Endodermal cell (in vitro differentiated cells): ENCODE measurements at places on chromosomes 7 and 10. TPM values are rescaled to one million over a fixed set of nuclear protein-coding genes. Genes with fewer than 3 reads are reported as not detected.

PPP1R3A gene
- total RNA-seq = not detected in 3 replicates

CADPS2 gene
- total RNA-seq = 11.7 and 13.1 TPM in 2 replicates

NUPR2 gene
- not detected in 2 replicates for total RNA-seq

ANXA8L1 gene
- not detected in 3 replicates for total RNA-seq

HOXA5 gene
- not detected in 2 replicates for total RNA-seq

CPEB3 gene
- 1.3 to 1.8 TPM (median 1.6 TPM) in 3 replicates for total RNA-seq

SPDYE9 gene
- total RNA-seq = not detected in 3 replicates

DNA sequence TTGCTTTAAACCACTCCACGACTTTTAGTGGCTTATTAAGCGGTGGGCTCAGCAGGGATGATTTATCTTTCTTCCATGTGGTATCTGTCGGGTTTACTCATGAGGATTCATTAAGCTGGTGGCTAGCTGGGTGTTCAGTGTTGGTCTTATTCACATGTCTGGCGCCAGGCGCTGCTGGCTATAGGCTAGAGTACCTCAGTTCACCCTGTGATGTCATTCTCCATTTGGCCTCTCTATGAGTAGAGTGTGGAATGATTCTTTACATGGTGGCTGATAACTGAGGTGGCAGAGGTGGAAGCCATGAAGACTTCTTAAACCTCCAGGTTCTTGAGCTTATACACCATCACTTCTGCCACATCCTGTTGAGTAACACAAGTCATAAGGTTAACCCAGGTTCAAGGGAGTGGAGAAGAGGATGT lies 115.4 kb downstream of the MLLT10 start:
- H3K27me3 ChIP-seq = no peaks in the 10 kb centered on the region
- peaks cover 71% of the 10 kb centered on the region for H3K36me3 ChIP-seq
- DNase-seq = no peak
- peak overlapping the region; percentile 9 for H3K4me3 ChIP-seq

DNA sequence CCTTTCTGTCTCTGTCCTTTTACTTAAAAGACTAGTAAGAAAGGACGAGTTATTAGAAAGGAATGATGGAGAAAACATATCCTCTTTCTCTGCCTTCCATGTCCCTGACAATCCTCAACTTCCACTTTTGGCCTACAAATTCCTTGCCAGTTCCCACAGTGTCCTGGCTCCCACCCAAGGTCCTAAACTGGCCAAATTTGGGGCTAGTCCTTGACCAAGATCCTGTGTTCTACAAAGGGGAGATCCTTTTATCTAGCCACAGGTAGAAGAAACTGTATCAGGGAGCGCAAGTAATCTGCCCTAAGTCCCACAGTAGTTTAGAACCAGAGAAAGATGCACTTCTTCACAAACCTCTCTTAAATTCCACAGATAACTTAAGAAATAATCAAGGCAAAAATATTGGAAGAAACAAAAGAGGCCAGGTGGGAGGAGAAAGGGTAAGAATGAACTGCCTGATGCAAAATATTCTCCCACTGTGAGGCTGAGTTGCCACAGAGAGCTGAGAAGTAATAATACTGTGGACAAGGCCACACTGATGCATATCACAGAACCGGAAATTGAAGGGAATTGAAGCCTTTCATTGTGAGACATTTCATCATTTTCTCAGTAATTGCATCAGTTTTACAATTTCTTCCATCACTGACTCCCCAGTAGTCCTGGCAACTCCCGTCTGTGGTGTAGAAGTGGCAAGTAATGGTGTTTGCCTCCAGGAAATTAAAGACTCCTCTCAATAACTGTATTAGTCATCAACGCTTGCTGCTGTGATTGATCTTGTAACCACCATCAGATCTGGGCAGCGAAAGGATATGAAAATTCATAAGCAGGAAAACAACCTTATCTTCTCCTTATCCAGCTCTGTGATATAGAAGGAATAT lies 47.2 kb downstream of the DNAJC12 start:
- H3K27ac ChIP-seq = no peak overlapping the region
- no peaks in the 10 kb centered on the region for H3K27me3 ChIP-seq
- H3K36me3 ChIP-seq = no peaks in the 10 kb centered on the region
- no peak overlapping the region for H3K4me3 ChIP-seq
- no peak for DNase-seq

DNA sequence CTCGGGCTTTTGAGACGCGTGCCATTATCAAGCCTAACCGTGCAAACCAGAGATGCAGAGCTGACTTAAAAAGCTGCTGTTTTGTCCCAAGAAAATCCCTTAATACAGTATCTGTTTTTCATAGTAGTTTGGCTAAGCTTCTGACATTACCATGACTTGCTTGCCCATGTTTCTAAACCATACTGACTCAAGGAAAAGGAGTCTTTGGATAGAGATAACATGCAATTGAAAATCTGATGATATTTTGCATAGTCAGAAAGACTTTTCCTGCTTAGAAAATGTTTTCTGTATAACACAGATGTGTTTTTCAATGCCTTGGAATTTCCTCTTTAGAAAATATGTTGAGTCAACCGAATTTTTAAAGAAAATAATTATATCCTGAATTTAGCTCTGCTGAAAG lies 21.5 kb upstream of the AKR1E2 start:
- H3K36me3 ChIP-seq = no peaks in the 10 kb centered on the region
- no peaks in the 10 kb centered on the region for H3K27me3 ChIP-seq
- H3K4me1 ChIP-seq = peaks cover 3% of the 10 kb centered on the region
- DNase-seq = no peak
- no peak overlapping the region for H3K27ac ChIP-seq

GRCh38 chr10:63718006-63718405 lies 196.8 kb downstream of the REEP3 start:
- no peak overlapping the region for H3K27ac ChIP-seq
- H3K4me3 ChIP-seq = no peak overlapping the region
- DNase-seq = no peak
- H3K27me3 ChIP-seq = no peaks in the 10 kb centered on the region

- DNase-seq = no peak
- H3K4me1 ChIP-seq = no peaks in the 10 kb centered on the region
- H3K4me3 ChIP-seq = peak overlapping the region; percentile 32
- H3K27me3 ChIP-seq = no peaks in the 10 kb centered on the region
- no peak overlapping the region for H3K27ac ChIP-seq
Measured at GRCh38 chr7:123935436-123936381, 10.7 kb downstream of the SPAM1 start.

GRCh38 chr10:11164803-11165590 lies 147.3 kb downstream of the CELF2 start:
- H3K27me3 ChIP-seq = no peaks in the 10 kb centered on the region
- no peak overlapping the region for H3K27ac ChIP-seq
- peaks cover 44% of the 10 kb centered on the region for H3K36me3 ChIP-seq
- DNase-seq = peak; percentile 79
- peaks cover 22% of the 10 kb centered on the region for H3K4me1 ChIP-seq
- peak overlapping the region; percentile 67 for H3K4me3 ChIP-seq

GRCh38 chr10:80397014-80397413 lies 11.3 kb upstream of the PRXL2A start:
- no peaks in the 10 kb centered on the region for H3K27me3 ChIP-seq
- H3K4me3 ChIP-seq = no peak overlapping the region
- H3K36me3 ChIP-seq = no peaks in the 10 kb centered on the region
- no peak overlapping the region for H3K27ac ChIP-seq

DNA sequence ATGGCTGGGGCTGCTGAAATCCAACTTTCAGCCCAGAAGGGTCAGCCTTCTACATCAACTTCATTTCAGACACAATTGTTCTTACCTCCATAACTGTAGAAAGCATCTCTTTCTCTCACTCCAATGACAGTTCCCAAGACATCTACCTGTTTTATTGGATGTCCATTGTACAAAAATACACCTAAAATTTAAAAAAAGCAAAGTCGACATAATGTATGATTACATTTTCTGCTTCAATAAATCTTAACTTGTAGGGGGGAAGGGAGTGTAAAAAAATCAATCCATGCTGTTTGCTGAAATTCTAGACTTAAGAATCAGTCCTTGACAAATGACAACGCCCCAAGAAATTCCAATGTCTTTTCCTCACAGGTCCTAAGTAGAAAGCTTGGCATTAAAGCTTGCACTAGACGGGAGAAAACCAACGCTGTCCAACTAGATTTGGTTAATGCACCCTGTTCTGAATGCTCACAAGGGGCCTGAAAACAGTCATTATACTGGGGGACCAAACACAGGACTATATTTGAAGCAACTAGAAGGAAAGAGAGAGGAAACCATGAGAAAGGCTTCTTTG lies 7.5 kb downstream of the STN1 start:
- H3K27ac ChIP-seq = no peak overlapping the region
- peaks cover 8% of the 10 kb centered on the region for H3K36me3 ChIP-seq
- H3K27me3 ChIP-seq = no peaks in the 10 kb centered on the region
- H3K4me1 ChIP-seq = no peaks in the 10 kb centered on the region

DNA sequence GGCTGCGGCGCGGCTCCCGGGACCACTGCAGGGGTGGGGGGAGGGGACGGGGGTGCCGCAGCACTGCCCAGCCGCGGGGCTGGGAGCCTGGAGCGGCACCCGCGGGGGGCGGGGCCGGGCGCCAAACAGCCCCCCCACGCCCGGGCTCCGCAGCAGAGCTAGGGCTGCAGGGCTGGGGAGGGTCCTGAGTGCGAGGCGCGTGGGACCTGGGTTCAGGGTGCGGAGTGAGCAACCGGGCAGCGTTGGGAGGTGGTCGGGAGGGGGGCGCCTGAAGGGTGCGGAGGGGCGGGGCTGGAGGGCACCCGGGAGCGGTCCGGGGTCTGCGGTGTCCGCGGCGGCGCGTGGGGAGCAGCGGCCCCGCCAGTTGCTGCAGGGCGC lies 528 bp downstream of the CAMK2G start:
- H3K4me1 ChIP-seq = peaks cover 5% of the 10 kb centered on the region
- H3K4me3 ChIP-seq = no peak overlapping the region
- H3K27me3 ChIP-seq = peaks cover 13% of the 10 kb centered on the region
- H3K27ac ChIP-seq = no peak overlapping the region
- H3K36me3 ChIP-seq = peaks cover 29% of the 10 kb centered on the region
- no peak for DNase-seq

DNA sequence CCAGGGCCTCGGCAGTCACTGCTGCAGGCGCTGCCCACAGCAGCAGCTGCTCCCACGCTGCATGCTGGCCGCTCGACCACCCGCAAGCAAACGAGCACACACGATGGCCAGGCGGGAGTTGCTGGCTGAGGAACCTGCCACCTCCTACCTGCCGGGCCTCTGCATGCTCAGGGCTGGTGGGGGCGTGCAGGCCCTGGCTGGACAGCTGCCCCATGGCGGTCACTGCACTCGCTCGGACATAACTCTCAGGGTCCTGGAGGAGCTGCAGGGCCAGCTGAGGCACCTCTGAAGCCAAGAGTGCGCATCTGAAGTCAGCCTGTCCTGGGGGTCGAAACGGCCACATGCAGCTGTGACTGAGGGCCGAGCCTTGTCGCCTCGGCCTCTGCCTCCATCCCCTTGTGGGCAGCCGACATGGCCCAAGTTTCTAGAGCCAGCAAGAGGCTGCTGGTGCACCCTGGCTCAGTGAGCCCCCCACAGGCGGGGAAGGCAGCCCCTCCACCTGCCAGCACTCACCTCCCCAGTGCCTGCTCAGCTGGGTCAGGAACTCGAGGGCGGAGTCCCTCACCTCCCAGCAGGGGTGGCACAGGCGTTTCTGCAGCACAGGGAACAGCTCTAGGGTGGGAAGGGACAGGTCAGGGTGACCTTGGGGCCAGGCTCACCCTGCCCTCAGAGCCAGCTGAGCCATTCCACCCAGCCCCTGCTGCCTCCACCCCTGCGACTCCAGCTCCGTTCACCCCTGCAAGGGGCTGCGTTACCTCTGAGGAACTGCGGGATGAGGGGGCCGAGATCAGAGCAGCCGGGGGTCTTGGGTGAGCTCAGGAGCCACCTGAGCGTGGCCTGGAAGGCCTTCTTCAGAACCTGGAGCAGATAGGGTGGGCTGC lies 16.1 kb downstream of the BRAT1 start:
- no peak overlapping the region for H3K27ac ChIP-seq
- peak; percentile 40 for DNase-seq
- H3K4me1 ChIP-seq = no peaks in the 10 kb centered on the region

GRCh38 chr7:108723381-108723814 lies 153.7 kb downstream of the DNAJB9 start:
- no peaks in the 10 kb centered on the region for H3K36me3 ChIP-seq
- no peaks in the 10 kb centered on the region for H3K4me1 ChIP-seq
- DNase-seq = no peak
- H3K27ac ChIP-seq = peak overlapping the region; percentile 77
- no peak overlapping the region for H3K4me3 ChIP-seq

GRCh38 chr10:53325066-53325465 lies 552.5 kb upstream of the MBL2 start:
- H3K27ac ChIP-seq = no peak overlapping the region
- no peak for DNase-seq
- H3K27me3 ChIP-seq = no peaks in the 10 kb centered on the region
- no peaks in the 10 kb centered on the region for H3K4me1 ChIP-seq
- no peak overlapping the region for H3K4me3 ChIP-seq

GRCh38 chr7:34396437-34397064 lies 261.5 kb upstream of the NPSR1 start:
- no peaks in the 10 kb centered on the region for H3K4me1 ChIP-seq
- H3K36me3 ChIP-seq = peaks cover 65% of the 10 kb centered on the region
- H3K4me3 ChIP-seq = peak overlapping the region; percentile 21
- DNase-seq = no peak
- H3K27ac ChIP-seq = no peak overlapping the region
